Stimulated activated CD8-positive, alpha-beta memory T cell treated with anti-CD3 and anti-CD28 coated beads, Interleukin-7, amount 100 ng/mL, for 24 hours (primary cell): ENCODE measurements at places on chromosomes 16 and 17.
A peak's percentile ranks its signal among the peaks of the same experiment; 100 is the strongest.

DNA sequence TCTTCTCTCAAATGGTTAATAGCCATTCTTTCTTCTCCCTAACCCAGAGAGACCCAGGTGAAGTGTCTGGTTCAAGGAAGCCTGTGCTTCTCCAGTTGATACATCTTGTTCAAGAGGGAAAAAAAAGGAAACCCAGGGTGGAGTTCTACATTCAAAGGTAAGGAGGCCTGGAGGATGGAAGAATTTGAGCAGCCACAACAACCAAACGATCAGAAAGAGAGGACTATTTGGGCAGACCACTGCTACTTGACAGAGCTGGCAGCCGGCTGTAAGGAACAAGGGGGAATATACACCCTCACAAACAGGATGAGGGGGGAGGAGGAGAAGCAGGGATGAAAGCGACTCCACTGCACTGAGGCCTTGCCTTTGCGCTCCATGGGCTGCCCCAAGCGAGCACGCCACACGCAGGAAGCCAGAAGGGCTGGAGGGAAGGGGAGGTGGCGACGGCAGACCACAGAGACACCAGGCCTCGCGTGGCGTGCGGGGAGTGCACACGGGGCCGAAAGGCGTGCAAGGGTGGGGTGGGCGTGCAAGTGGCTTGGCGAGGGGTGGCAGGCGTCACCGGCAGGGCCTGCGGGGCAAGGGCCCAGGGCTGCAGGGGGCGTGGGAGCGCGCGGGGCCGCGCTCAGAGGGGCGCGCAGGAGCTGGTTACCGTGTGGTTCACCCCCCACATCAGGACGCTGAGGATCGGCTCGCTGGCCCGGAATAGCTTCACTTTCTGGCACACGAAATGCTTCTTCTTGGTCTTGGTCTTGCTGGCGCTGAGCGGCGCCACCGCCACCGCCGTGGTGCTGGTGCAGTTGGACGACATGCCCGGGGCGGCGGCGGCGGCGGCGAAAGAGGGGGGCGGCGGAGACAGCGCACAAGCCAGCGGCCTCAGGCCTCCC is 499 bp downstream of the PIP4K2B start:
- peak; percentile 14 for DNase-seq

DNA sequence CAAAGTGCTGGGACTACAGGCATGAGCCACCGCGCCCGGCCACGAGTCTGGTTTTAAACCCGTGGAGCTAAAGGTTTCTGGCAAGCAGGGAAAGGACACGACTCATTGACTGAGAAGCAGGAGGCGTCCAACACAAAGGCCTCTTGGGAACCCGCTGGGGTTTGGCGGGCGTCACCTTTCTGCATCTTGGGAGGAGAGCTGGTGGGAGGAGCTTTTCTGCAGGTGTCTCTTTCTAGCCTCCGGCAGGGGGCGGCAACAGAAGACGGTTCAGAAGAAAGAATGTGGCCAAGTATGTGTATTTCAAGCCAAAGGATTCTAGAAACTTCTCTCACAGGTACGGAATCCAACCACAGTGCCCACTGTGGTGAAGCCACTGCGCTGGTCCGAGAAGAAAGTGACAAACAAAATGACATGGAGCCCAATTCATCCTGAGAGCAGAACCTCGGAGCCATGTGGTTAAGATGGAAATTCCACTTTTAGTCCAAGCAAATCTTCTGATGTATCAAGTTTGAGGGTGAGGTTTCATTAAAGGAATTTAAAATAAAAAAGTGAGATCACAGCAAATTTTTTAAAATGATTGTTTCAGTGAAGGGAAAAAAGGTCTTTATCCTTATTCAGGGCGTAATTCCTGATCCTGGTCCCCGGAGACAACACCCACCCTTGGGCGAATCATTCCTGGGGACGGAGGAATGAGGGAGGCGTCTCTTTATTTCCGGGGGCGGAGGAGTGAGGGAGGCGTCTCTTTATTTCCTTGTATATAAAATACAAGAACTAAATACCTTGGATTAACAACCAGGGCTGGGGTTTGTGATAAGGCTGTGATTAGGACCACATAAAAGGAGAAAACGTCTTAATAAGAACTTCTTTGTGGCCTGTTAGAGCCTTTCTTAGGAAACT is 97.6 kb downstream of the MRM3 start:
- DNase-seq, result peak; percentile 15

- no peak for DNase-seq
These were observed 12.5 kb upstream of the LYRM9 start for GRCh38 chr17:27905447-27906225.

DNA sequence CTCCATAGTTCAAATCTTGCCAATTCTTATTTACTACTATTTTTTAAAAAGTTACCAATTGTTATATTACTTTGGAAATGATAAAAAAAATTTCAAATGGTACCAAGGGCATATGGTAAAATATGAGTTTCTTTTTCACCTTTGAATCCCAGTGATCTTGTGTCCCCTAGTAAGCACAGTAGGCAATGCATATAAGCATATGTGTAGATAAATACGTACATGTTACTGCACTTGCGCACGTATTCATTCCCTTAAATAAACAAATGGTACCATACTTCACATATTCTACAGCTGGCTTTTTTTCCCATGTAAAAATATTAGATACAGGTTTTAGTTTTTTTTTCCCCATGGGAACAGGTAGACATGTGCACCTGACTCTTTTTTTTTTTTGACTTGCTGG is 27.6 kb downstream of the HEATR9 start:
- DNase-seq, result no peak

DNA sequence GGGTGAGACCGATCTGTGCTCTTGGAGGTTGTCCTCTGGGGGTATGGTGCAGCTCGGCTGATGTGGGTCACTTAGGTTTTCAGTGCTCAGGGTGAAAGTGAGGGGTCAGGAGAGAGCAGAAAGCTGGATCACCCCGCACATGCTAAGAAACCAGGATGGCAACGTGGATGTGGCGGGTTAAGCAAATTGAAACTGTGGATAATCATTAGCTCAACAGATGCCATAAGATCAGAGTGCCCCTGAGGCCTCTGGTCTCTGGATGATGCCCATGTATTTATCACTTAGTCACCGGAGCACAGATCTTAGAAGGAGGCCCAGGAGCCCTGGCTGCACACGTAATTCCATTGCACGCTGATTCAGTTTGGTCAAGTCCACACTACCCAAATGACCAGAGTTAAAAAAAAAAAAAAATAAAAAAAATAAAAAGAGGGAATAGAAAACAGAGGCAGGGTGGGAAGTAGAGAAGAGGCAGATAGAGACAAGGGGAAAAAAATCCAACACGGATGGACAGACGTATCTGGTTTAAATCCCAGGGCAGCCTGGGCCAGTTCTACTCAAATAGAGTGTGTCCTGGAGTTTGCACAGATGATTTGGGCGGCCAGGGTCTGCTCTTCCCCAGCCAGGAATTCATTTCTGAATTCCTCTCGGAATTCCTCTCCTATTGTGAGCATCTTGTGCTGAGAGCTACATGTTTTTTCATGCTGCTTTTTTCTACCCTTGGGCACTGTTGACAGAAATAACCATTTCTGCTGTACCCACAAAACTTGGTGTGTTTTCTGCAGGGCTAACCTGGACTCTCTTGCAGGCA is 378.3 kb downstream of the CPPED1 start:
- DNase-seq, result no peak

GRCh38 chr16:14284930-14285512 is 213.9 kb downstream of the MRTFB start:
- no peak for DNase-seq

GRCh38 chr16:30780021-30780420 is 7.0 kb downstream of the ZNF629 start:
- DNase-seq, result no peak

GRCh38 chr16:4505356-4506147 is 29.4 kb downstream of the HMOX2 start:
- peak; percentile 27 for DNase-seq

GRCh38 chr16:17471719-17472461 is 1.1 kb upstream of the XYLT1 start:
- no peak for DNase-seq

DNA sequence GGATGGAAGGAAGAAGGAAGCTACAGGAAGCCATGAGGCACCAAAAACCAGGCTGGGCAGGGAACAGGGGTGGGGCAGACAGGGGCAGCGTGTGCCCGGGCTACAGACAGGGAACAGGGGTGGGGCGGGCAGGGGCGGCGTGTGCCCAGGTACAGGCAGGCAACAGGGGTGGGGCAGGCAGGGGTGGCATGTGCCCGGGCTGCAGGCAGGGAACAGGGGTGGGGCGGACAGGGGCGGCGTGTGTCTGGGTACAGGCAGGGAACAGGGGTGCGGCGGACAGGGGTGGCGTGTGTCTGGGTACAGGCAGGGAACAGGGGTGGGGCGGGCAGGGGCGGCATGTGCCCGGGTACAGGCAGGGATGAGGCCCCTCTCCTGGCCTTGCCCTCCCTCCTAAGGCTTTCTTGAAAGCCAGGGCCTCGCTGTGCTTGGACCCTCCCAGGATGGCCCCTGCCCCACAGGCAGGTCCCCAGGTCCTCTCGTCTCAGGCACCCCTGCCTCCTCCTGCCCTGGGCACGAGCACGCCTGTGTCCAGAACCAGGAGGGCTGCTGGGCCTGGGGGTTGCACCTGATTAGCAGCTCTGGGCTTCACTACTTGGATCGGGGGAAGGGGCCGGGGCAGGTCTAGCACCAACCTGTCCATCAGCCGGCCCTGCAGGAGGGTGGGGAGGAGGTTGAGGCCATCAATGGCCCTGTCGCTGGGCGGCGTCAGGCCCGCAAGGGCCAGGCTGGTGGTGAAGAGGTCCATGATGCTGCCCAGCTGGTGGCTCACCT is 14.5 kb upstream of the APRT start:
- no peak for DNase-seq

GRCh38 chr16:63625126-63625525 is 1496.7 kb downstream of the CDH11 start:
- no peak for DNase-seq

DNA sequence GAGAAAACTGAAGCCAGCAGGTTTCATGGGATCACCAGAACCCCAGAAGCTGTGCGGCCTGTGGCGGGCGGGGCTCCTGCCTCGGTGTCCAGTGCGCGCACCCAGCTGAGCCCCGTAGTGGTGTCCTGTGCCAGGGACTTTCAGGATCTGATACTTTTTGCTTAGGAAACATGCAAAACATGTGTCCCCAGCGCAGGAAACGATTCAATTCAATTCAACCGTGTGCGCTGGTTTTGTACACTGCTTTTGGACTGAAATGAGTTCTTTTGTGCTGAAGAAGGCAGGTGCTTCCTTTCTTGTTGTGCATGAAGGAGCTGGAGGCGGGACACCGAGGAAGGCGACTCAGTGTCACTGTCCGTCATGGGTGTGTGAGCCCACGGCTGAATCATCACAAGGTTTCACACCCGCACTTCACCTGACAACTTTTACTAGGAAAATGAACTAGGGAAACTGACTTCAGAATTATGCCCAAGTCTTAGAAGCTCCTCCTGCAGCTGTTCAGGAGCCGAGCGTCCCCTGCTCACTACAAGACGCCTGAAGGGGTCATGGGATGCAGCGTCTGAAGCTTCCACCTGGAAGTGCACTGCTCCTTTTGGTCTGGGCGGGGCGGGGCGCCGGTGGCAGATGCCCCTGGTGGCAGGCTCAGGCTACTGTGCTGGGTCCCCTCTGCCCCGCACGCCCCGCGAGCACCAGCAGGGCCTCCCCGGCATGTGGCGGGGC is 31.4 kb upstream of the ZNF750 start:
- no peak for DNase-seq

DNA sequence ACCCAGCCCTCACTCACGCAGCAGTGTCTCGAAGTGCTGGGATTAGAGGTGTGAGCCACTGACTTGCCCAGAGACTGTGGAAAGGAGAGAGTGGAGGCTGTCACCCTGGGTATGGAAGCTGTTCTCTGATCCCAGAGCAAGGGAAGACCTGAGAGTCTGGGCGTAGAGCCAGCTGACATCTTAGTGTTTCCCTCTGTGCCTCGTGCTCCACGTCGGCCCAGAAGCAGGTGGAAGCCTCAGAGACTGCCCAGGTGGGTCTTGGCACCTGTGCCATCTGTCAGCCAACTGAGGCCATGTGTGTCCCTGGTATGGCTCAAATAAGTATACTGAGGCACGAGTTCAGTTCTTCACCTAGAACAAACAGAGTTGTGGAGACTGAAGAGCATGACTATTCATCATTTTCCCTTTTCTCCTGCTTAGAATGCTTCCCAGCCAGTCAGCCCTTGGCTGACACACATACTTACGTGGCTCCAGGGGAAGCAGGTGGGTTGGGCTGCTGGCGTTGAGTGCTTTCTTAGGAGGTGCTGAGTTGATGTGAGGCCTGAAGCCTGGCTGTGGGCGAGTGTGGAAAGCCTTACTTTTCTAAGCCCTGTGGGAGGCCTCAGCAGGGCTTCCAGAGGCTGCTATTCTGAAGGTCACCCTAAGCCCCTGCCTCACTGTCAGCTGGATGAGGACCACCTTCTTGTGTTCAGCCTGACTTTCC is 8.1 kb downstream of the CTRL start:
- DNase-seq, result no peak

- no peak for DNase-seq
These were observed 65.6 kb downstream of the CRISPLD2 start for GRCh38 chr16:84885342-84885910.

GRCh38 chr17:9936095-9936494 is 31.0 kb upstream of the RCVRN start:
- no peak for DNase-seq

- DNase-seq, result no peak
These were observed 6.0 kb downstream of the CETP start for GRCh38 chr16:56967733-56968132.

DNA sequence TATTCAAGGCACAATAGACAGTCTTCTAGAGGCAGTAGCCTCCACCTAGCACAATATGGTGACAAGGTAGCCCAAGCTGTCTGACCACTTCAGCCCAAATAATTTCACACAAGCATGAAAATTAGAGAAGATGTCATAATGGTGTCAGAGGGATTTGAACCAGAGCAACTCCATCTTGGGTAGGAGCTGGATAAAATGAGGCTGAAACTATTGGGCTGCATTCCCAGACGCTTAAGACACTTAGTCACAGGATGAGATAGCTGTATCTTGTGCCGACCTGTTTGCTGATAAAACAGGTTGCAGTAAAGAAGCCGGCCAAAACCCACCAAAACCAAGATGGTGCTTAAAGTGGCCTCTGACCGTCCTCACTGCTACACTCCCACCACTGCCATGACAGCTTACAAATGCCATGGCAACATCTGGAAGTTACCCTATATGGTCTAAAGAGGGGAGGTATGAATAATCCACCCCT is 192.6 kb downstream of the CPPED1 start:
- no peak for DNase-seq

DNA sequence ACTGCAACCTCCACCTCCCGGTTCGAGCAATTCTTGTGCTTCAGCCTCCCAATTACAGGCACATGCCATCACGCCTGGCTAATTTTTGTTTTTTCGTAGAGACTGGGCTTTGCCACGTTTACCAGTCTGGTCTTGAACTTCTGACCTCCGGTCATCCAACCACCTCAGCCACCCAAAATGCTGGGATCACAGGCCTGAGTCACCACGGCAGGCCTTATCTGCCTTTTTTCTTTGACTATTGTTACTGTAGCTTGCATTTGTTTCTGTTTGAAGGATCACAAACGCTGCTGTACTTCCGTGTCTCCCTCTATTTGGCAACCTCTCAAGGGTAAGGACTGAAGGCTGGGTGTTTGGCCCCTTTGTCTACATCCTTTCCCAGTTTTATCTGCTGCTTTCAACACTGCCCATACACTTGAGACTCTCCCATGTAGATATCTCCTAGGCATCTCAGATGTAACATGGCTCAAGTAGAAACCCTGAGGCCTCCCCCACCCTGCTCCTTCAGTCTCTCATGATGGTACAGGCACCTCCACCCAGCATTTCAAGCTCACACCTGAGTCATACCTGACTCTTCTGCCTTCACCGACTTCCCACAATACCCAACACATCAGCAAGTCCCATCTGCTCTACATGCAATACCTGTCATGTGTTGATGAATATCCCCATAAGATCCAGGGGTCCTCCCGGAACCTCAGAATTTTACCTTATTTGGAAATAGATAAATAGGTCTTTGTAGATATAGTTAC is 219.0 kb downstream of the CPPED1 start:
- DNase-seq, result no peak
